ENCODE measurements at places on chromosomes 2 and 18.

GRCh38 chr18:273525-273924 lies 5.7 kb upstream of the THOC1 start:
- no peak overlapping the region for H3K27ac ChIP-seq
- DNase-seq: no peak

DNA sequence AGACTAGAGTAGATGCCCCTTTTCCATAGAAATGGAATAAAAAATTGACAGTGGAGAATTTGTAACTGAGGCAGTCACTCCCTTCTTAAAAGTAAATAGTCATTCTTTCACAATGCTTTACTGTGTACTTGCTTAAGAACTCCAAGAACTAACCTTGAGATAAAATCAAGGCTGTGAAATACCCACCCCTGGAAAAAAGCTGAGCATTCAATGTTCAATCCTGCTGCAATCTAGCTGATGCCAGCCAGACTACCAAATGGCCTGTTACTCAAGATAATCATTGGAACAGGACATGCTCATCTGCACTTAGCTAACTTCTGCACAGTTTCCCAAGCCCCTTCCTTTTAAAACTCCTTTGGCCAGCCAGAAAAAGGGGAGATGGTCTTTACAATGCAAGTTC lies 367.4 kb upstream of the GULP1 start:
- no peaks in the 10 kb centered on the region for H3K36me3 ChIP-seq
- no peaks in the 10 kb centered on the region for H3K4me1 ChIP-seq
- H3K27ac ChIP-seq: no peak overlapping the region
- no peak for DNase-seq

DNA sequence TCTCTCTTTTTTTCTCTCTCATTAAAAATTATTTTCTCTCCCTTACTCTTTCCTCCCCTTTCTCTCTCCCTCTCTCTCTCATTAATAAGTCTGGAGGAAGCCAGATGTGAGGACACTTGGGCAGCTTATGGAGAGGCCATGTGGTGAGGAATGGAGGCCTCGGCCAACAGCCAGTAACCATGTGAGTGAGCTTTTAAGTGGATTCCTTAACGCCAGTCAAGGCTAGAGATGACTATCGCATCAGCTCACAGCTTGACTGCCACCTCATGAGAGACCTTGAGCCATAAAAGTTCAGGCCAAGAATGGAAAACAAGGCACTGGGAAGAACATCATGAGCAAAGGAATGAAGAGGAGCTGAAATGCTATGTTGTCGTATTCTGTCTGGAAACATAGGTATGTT lies 39.1 kb downstream of the ETAA1 start:
- H3K27me3 ChIP-seq: peaks cover 8% of the 10 kb centered on the region
- no peak overlapping the region for H3K4me3 ChIP-seq
- DNase-seq: no peak
- no peaks in the 10 kb centered on the region for H3K4me1 ChIP-seq

DNA sequence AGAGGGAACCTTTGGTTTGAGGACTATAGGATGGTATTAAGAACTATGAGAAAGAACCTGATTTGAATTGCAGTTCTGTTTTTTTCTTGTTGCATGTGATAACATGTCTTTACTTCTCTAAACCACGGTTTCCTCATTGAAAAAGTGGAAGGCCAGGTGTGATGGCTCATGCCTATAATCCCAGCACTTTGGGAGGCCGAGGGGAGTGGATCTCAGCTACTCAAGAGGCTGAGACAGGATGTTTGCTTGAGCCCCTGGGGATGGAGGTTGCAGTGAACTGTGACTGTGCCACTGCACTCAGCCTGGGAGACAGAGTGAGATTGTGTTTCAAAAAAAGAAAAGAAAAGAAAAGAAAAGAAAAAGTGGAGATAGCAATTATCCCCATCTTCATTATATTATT lies 32.3 kb downstream of the SCN9A start:
- no peaks in the 10 kb centered on the region for H3K36me3 ChIP-seq
- DNase-seq: no peak
- no peak overlapping the region for H3K4me3 ChIP-seq
- no peak overlapping the region for H3K27ac ChIP-seq

DNA sequence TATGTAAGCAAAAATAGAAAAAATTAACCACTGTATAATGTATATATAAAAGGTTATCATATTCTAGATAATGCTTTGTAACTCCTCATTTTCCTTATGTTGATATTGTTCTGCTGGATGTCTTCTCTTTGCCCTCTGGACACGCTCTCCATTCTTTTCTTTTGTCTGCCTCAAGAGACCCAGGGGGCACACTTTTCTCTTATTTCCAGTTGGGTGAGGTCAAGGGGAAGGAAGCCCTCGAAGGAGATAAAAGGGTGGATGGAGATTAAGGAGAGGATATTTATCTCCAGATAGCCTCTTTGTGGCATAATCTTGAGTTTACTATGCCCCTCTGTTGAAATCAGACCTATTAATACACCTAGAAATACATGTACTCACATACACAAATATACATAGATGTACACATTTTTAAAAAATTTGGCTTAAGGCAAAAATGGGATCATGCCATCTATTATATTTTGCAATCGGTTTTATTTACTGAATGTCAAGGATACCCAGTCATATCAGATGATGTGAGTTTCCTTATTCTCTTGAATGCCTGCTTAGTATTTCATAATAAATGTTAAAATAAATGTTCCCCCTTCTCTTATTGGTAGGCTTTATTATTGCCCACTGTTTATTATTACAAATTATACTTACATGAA lies 65.3 kb downstream of the LCLAT1 start:
- H3K27me3 ChIP-seq: no peaks in the 10 kb centered on the region
- no peak for DNase-seq
- H3K4me1 ChIP-seq: no peaks in the 10 kb centered on the region
- H3K4me3 ChIP-seq: no peak overlapping the region

- peaks cover 54% of the 10 kb centered on the region for H3K4me1 ChIP-seq
- H3K4me3 ChIP-seq: peak overlapping the region; percentile 91
- peak; percentile 59 for DNase-seq
- no peaks in the 10 kb centered on the region for H3K27me3 ChIP-seq
- H3K36me3 ChIP-seq: peaks cover 36% of the 10 kb centered on the region
Measured at GRCh38 chr2:201116959-201117734, 1.2 kb downstream of the CFLAR start.

GRCh38 chr2:36964496-36965058 lies 1.8 kb downstream of the STRN start:
- H3K27me3 ChIP-seq: no peaks in the 10 kb centered on the region
- peak overlapping the region; percentile 97 for H3K4me3 ChIP-seq
- peaks cover 30% of the 10 kb centered on the region for H3K36me3 ChIP-seq
- no peak for DNase-seq
- H3K27ac ChIP-seq: peak overlapping the region; percentile 94

GRCh38 chr18:45938488-45938935 lies 28.6 kb downstream of the EPG5 start:
- H3K36me3 ChIP-seq: peaks cover 49% of the 10 kb centered on the region
- DNase-seq: no peak
- H3K27me3 ChIP-seq: no peaks in the 10 kb centered on the region
- no peak overlapping the region for H3K4me3 ChIP-seq
- H3K27ac ChIP-seq: peak overlapping the region; percentile 51
- peaks cover 11% of the 10 kb centered on the region for H3K4me1 ChIP-seq
